Suppressor macrophage treated with lipopolysaccharide for 1 hour (primary cell): ENCODE measurements at places on chromosomes 4 and X.

- DNase-seq, result no peak
These were observed 460.9 kb downstream of the GABRG1 start for GRCh38 chr4:45663003-45663402.

- no peak for DNase-seq
These were observed 54.1 kb downstream of the SYTL5 start for GRCh38 chrX:38060331-38060878.

DNA sequence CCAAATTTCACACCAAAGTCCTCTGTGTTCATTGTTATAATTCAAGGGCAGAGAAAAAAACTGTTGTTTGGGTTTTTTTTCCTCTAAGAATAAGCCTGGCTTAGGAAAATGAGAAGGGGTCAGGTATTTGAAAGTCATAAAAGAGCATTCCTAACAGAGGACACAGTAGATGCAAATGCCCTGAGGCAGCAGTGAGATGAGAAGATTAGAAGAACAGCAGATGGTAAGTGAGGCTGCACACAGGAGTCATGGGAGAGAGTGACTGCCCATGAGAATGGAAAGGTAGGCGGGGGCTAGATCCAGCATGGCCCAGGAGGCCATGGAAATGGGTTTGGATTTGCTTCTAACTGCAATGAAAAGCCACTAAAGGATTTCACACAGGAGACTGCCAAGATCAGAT, 107.5 kb upstream of the RBPJ start:
- no peak for DNase-seq

GRCh38 chr4:99033956-99034355, 38.4 kb downstream of the METAP1 start:
- DNase-seq, result no peak

DNA sequence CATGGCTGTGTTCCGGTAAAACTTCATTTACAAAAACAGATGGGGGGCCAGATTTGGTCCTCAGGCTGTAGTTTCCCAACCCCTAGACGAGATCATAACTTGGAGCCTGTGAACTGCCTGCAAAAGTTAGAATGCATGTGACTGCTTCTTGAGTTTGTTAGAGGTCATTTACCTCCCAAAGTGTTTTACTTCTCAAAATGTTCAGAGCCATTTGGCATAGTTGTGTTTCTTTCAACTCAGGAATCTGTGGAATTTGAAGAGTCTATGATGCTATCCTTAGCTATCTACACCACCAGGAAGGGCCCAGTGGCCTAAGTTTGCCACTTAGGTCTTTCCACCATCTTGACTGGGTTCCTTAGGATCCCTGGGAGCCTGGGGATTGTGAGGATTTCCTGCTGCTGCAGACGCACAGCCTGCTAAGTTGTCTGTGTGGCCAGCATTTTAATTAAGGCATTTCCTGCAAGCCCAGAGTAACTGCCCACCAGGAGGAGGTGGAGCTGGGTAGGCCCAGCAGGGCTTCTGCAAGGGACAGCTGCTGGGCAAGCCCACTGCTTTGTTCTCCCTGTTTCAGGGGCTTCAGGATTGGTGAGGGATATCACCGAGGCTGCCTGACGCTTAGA, 53.1 kb downstream of the CCNI start:
- DNase-seq, result no peak

DNA sequence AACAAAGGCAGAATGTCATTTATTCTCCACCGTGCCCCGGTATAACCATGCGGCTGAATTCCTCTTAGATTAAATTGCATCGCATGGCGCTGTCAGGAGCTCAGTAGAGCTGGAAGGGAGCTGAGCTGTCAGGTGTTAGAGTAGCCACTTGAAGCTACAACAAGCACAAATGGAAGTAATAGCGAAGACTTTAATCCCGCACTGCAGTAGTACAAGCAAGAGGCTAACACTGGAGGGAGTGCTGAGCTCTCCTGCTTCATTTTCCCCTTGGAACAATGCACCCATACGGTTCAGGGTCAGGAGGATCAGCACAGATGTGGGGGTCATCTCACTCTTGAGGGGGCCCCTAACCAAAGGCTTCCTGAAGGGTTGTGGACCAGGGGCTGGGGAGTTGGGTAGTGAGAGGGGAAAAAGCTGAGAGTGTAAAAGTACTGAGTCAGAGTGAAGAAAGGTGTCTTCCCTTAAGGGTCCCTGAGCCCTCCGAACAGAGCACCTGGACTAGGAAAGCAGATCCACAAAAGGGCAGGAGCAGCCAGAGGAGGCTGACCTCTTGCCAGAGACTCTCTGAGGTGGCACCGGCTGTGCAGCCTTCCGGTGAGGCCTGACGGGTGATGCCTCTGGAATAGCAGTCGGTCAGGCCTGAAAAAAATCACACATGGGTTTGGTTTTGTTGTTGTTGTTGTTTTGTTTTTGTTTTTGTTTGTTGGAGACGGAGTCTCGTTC, 36.0 kb upstream of the CBR4 start:
- DNase-seq, result no peak

- peak; percentile 80 for DNase-seq
These were observed 904 bp upstream of the WDR1 start for GRCh38 chr4:10117359-10118047.

DNA sequence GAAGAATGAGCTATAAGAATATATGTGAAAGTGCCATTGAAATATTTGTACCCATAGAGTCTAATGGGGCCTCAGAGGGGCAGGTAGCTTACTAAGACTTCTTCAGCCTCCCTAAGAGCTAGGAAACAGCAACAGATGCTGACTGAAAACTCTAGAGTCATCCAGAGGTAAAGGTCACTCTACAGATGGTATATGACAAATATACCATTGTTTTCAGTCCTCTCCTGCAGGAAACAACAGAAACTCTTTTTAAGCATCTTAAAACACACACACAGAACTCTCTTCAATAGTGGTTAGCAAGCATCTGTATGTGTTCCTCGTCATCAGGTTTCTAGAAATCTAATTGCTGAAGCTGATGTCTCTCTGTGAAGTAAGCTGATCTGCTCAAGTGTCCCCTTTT, 313.8 kb upstream of the GATB start:
- no peak for DNase-seq

DNA sequence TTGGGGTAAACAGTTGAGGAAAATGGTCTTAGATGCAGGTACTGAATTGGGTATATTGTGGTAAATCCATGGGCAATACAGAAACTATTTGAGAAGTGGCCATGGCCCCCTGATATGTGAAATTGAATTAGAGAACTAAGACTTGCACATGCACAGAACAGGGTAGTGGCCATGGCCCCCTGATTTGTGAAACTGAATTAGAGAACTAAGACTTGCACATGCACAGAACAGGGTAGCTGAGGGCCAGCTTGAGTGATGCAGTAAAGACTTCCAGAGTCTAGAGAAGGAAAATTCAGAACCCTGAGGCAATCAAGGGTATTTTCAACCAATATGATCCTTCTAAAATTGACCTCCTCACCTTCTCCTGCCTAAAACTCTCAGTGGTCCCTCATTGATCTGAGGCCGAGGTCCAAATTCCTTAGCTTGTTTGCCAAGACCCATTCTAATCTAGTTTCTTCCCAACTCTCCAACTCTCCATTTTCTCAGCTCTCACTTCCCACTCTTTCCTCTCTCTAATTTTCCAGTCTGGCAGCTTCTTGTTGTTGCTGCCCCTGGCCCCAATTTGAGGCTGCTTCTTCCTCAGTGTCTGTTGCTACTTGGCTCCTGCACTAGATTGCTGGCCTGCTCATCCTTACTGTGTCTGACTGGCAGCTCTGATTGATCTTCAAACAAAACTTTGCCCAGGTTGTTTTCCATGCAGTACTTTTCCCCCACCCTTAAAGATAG, 72.4 kb downstream of the FRAS1 start:
- DNase-seq, result no peak

DNA sequence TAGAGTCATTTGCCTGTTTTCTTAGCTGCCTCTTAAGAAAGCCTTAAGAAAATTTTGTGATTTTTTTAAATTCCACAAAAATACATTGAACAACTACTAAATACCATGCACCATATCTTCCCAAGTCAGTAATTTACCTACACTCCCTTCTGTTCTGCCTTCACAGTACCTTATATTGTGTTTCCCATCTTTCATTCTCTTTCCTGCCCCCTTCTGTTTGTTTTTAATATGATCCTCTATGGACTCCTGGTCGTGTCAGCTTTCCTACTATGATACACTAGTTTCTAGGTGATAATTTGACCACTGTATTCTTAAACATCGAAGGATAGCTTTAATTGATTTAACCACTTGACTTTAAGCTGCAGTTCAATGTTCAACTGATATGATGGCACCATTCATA, 297.7 kb upstream of the HAND2 start:
- no peak for DNase-seq

GRCh38 chrX:49792376-49792775, 36.7 kb upstream of the PAGE4 start:
- DNase-seq, result no peak

DNA sequence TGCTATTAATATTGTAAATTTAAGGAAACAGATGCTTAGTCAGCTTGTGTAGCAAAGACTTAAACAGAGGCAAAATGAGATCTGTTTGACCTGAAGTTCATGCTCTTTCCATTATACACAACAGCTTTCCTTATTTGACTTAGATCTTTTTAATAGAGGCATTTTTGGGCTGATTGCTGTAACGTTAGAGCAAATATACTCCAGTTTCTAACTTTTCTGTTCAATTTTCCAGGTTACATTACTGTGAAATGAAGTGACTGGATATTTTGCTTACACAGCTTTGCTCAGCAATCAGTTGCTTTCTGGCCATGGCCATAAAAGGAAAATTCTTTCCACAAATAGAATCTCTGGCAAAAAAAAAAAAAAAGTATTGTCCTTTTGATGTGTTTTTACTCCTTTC, 146.2 kb downstream of the PCDH7 start:
- no peak for DNase-seq

- DNase-seq, result no peak
These were observed 1.5 kb upstream of the NWD2 start for GRCh38 chr4:37243051-37243450.

DNA sequence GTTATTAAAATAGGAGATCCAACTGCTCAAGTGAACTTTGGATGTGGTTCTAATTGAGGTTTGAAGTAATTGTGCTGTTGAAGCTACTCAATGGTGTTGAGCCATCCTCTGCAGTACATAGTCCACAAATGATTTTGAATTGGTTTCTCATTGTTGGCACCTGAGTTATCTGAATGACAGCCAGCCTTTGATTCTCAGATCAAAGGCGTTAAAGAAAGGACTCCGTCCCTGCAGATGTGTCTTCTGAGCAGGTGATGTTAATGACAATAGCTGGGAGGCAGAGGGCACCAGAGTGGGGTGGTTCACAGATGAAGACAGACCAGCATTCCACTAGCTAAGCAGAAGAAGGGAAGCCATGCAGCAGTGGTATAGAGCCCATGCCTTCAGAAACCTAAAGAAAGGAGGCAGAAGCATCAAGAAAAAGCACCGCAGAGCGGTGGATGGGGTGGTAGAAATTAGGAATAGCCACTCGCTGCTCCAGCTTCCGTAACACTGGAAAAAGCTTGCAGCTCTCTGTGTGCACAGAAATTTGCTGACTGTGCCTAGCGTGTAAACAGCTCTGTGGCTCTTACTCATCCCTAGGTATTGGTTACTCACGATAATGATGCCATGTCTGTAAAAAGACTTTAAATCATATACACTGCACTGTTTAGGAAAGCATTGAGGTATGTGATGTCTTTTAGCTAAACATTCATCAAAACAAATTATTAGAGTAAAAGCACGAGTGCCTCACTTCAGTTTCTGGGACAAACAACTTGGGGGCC, 79.2 kb upstream of the CLCN4 start:
- DNase-seq, result no peak

DNA sequence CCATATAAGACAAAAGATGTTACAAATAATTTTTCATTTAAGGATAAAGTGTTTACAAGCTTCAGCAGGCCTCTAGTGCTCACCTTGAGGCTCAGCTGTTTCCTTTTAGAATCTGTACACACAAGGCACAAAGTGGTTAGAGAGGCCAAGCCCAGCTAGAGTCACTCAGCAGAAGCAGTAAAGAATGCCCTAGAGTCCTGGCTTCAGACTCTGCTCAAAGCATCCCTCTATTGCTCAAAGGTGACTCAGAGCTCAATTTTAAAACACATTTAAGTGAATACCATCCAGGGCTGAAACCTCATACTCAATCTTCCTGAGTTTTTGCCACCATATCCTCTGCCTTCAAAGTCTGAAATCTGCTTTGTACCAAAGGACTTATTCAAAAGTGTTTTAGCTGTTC, 22.6 kb upstream of the PHF8 start:
- no peak for DNase-seq

DNA sequence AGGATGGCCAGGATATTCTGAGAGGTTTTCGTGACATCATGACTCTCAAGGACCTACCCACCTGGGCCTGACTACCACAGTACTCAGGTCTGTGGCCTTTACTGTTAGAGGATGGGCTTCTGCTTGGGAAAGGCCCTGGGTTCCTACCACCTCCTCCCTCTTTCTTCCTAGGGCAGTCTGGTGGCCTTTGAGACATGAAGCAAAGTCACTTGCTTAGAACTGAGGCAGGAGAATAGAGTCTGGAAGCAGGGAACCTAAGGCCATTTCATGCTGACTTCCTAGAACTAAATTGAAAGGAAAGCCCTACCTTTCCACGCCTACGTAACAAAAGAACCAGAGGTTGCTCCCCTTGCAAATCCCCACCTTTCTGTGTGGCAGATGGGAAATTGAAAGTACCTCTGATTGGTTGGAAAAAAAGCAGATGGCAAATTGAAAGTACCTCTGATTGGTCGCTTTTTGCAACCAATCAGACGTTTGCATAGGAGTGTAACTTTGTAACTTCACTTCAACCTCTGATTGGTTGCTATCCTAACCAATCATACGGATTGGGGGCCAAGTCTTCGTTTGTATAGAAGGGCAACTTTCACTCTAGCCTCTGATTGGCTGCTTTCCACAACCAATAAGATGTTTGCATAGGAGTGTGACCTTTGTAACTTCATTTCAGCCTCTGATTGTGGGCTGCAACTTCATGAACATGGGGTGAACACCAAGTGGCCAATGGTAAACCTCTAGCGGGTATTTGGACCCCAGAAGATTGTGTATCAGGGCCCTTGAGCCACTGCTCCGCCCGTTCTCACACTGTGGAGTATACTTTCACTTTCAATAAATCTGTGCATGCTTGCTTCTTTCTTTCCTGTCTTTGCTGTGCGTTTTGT, 9.9 kb upstream of the AKAP14 start:
- DNase-seq, result peak; percentile 32

- DNase-seq, result no peak
These were observed 102.8 kb downstream of the KDM6A start for GRCh38 chrX:44975666-44976263.

DNA sequence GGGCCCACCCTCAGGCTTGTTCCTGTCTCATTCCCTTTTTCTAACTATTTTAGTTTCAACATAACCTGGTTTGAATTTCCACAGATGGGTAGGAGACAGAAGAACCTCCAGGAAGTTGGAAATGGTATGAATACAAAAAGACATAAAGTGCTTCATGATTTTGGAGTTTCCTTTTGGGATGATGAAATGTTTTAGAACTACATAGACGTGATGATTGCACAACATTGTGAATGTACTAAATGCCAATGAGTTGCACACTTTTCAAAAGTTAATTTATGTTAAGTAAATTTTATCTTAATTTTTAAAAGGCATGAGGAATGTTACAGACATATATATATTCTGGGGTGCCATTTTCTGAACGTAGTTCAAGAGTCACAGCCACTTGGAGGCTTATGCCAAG, 41.1 kb upstream of the IBSP start:
- DNase-seq, result peak; percentile 57
